ENCODE measurements at places on chromosomes 3 and 15.

DNA sequence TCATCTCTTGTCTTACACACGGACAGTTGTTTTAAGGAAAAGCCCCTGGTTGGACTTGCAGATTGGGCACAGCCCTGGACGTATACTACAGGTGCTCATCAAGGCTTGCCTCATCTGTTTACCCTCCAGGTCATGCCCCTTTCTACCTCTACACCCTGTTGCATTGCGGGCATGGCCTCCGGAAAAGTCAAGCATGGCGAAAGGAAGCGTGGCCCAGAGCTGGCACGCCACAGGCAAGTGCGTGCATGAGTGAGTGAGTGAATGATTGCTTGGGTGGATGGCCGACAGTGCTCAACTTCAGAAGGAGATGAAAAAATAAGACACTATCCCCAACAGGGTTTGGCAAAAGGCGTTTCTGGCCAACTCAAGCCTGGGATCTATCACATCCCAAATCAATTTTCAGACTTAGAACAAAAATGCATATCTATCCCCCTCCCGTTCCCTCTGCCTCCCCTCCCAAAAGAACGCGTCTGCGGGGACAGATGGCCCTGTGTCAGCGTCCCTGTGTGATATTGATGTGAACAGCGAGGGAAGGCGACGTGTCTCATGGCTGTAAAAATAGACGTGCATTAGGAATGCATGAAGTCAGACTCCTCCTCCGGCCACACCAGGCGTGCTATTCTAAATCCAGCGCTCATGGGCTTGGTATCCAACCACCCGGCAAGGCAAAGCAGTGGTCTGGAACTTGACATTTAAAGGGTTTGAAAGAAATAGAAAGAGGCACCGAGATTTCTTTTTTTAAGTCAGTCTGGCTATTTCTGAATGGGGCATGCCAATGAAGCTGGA is 96.0 kb downstream of the RPLP1 start:
- DNase-seq = no peak

DNA sequence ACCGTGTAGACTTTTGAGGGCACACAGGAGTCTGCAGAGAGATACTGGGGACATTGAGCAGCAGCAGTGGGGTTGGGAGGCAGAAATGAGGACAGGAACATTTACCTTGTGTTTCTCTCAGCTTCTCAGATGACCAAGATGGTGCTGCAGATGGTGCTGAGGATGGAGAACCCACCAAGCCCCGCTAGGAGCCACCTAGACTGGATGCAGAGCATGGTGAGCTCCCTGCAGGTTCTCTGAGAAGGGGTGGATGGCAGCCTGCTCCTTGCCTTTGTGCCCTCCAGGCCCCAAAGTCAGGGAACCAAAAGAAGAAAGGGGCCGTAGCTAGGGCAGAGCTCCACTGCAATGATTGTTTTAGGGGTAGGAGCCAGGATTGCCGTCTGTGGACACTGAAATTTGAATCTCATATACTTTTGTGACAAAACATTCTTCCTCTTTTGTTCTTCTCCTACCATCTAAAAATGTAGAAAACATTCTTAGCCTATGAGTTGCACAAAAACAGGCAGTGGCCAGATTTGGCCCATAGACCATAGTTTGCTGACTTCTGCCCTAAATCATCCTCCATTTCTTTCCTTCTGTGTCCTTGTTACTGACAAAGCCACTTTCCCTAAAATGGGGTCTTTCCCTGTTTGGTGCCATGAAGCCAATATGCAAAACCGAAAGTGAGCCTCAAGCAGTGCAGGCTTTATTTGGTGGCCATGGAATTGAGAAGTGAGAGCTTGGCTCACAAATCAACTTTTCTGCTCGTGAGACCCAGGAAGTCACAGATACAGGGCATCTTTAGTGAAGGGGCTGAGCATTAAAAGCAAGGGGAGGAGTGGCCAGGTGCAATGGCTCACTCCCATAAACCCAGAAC is 11.9 kb upstream of the MUC20 start:
- no peak for DNase-seq

- no peak for DNase-seq
These were observed 356.3 kb downstream of the FOXP1 start for GRCh38 chr3:71227270-71227661.

- DNase-seq = no peak
These were observed 86.0 kb upstream of the ALDH1L1 start for GRCh38 chr3:126266291-126266840.

- no peak for DNase-seq
These were observed 456.0 kb downstream of the TUSC7 start for GRCh38 chr3:117165601-117166051.

- DNase-seq = peak; percentile 78
These were observed 23.6 kb downstream of the CRTC3 start for GRCh38 chr15:90553248-90553745.

DNA sequence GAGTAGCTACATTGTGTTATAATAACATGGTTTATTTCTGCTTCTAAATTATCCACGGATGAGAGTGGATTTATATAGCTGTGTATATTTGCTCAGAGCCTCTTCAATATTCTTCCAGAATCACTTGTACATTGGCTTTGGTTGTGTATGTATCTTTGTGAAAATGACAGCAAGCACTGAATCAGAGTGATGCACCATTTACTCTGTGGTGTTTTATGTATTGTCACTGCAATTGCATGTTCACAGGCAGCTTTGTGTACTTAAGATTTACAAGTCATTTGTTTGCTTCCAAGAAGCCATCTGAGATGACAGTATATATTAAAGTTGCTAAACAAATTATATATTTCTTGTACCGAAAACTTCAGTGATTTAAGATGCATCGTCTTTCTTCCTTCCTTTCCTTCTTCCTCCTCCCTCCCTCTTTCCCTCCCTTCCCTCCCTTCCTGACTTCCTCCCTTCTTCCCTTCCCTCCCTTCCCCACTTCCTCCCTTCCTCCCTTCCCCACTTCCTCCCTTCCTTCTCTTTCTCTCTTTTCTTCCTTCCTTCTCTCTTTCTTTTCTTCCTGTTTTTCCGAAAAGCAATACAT is 362.3 kb upstream of the GOLIM4 start:
- DNase-seq = no peak

- DNase-seq = no peak
These were observed 5.5 kb upstream of the LEKR1 start for GRCh38 chr3:156820692-156821080.

- no peak for DNase-seq
These were observed 62.8 kb downstream of the SGO1 start for GRCh38 chr3:20123131-20123652.

DNA sequence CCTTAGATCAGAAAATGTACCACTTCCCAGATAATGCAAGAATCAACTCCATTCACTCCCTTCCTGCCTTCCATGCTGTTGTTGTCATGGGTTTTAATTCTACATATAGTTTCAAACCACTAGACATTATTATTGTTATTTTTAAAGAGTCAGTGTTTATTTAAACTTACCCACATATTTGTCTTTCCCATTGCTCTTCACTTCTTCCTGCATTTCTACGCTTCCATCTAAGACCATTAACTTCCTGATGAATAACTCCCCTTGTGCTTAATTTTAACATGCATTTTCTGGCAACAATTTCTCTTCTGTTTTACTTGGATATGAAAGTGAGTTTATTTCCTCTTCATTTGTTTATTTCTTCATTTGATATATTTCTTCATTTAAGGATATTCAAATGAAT is 127.1 kb upstream of the FHIT start:
- no peak for DNase-seq

GRCh38 chr15:54208786-54209185 is 230.5 kb downstream of the UNC13C start:
- no peak for DNase-seq

- no peak for DNase-seq
These were observed 843.8 kb downstream of the VGLL3 start for GRCh38 chr3:86147119-86147518.

GRCh38 chr15:62119227-62119864 is 45.7 kb downstream of the C2CD4B start:
- peak; percentile 26 for DNase-seq

GRCh38 chr15:38671006-38671387 is 106.4 kb upstream of the RASGRP1 start:
- no peak for DNase-seq

DNA sequence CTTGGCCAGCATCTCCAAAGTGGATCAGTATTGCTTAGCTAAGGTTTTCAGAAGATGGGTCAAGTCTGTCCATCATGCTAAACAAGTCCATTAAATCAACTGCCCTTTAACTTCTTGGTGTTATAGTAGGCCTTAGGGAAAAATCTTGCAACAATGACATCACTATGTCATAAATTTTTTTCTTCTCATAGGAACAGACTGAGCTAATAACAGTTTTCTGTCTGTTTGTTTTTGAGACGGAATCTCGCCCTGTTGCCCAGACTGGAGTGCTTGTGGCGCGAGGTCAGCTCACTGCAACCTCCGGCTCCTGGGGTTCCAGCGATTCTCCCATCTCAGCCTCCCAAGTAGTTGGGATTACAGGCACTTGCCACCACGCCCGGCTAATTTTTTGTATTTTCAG is 94.2 kb downstream of the EFL1 start:
- no peak for DNase-seq

- peak; percentile 20 for DNase-seq
These were observed 42.6 kb downstream of the ANKRD28 start for GRCh38 chr3:15755181-15755580.

- peak; percentile 57 for DNase-seq
These were observed 52.6 kb downstream of the NMD3 start for GRCh38 chr3:161273589-161274218.

DNA sequence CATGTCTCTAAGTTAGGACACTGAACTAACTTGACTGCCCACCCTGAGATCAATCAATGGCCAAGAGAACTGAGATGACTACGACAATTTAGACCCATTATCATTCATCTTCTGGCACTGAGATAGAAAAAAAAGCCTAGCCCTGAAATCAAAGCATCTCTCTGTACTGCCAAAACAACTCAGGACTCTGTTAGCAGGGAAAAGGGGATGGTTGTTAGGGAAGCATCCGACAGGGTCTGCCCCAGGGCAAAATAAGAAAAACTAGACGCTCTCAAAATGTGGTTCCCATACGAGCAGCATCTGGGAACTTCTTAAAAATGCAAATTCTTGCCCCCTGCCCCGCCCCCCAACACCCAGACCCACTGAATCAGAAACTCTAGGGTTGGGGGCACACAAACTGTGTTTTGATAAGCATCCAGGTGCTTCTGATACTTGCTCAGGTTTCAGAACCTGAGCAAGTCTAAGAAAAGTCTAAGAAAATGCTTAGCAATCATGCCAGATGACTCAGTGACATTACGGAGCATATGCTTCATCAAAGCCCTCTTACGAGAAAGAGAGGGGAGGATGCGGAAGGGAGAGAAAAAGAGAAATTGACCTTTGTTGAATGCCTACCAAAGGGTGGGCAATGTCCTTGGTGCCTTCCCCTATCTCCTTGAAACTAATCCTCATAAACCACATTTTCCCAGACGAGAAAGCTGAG is 172.8 kb upstream of the HES1 start:
- peak; percentile 38 for DNase-seq

DNA sequence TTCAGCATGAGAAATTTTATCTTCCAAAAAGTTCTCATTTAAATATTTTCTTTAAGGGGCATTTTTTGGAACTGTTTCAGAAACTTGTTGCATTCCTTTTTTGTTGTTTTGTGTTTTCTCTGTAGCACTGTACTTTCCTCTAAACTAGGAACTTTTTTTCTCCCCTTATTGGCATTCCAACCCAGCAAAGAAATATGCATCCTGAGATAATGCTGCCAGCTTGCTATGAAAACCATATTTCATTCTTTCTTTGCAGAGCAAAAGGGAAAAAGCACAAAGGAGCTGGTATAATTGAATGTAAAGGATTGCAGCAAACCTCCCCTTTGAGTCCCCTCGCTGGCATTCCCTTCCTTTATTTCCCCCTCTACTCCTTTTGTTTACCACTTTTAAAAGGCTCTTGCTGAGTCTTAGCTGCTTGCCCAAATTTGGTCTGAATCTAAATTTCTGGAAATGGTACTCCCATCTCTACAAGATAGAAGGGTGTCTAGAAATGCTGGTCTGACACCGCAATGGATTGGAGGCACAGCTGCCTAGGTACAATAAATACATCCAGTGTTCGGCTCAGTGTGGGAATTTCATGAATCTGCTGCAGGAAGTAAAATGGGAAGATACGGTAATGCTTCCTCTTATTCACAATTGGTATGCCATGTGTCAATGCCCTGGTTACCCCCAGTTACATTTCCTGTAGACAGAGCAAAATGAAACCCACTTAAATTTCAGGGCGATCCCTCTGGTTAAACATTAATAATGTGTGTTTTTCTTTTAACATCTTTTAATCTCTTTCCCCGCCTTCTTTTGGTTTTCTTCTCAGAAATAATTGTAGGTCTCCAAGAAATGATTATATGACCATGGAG is 156.6 kb downstream of the MEIS2 start:
- DNase-seq = no peak

DNA sequence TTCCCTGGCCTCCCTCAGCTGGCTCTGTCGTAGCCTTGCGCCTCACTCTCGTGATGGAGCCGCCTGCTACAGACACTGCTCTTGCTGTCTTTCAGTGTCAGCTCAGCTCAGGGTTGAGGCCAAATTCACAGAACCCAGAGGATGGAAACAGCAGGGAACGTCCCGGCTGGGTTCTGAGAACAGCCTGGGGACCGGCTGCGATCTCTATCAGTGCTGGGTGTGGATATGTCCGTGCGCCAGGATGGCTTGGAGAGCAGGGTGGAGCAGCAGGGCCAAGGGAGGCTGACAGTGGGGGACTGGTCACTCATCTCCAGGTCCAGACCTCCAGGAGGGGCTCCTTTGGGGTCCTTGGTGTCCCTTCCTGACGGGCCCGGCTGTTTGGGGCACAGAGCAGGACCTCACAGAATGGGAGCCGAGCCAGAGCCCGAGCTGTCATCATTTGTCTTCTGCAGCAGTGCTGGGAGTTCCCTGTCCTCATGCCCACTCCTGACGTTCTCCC is 18.4 kb downstream of the KLF15 start:
- DNase-seq = no peak

DNA sequence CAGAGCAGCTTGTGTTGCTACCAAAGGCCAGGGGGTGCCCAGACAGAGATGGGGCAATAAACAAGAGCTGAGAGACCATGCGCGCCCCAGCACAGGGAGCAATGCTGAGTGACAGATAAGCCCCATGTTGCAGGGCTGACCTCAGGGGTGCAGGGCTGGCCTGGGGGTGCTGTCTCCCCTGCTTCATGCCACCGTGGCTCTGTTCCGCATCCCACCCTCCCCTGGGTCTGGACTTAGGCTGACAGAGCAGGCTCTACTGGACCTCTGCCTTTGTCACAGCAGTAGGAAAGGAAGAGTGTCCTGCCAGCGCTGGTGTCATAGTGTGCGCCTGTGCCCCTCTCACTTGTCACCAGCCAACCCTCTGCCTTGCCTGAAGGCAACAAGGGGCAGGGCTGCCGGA is 67.4 kb upstream of the IQSEC1 start:
- DNase-seq = no peak

DNA sequence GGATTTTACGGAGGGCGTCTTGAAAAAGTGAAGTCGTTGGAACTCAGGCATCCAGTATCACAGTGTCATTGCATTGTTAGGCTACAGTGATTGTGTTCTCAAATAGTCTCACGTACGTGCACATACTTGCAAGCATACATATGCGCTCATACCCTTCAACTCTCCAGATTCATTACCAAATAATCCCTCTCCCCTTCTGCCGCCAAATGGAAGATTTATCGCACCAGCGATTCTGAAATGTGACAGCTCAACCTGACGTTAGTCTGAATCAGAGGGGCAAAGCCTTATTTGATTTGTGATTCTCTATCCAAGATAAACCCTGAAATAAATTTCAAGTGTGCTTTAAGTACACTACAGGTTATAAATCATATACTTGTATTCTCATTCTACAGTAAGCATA is 119.4 kb downstream of the GADL1 start:
- no peak for DNase-seq
